Mucosa of descending colon (tissue), 3 donors: ENCODE measurements at places on chromosomes 11 and 22.

DNA sequence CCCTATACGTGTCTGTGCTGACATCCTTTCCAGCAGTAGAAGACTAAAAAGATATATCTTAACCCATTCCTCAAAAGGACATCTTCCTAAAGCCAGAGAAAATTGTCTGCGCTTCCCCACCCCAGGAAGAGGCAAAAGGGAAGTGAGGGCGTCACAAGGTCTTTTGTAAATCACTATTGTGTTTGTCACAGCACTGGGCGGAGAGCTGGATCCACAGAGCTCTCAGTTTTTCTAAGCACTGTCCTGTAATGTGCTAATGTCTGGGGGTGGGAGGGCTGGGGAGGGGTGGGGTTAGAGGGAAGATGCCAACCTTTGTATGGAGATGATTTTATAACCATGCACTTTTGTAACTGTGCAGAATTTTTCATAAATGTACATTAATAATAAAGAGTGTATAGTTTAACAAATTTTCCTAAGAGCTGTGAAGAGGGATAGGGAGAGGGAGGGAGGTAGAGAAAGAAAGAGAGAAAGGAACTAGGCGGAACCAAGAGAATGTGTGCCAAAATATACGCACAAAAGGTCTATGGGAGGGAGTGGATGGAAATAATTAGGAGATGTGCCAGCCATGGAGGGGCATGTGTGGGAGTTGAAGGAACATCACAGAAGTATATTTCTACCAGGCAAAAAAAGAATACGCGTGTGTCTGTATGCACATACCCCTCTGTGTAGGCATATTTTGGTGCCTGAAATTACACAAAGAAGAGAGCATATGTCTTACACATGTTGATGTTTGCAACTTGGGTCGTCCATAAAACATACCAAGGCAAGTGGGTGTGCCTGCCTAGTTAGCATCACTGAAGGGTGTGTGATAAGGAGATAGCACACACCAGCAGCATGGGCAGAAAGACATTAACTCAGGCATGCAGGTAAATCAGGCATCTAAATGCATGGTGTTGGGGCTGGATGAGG is 9.8 kb downstream of the LRRC55 start:
- DNase-seq: no peak

GRCh38 chr11:44835938-44836337 is 109.2 kb downstream of the TSPAN18 start:
- DNase-seq: no peak

GRCh38 chr11:2409611-2410468 is 9.3 kb downstream of the TSSC4 start:
- no peak for DNase-seq

DNA sequence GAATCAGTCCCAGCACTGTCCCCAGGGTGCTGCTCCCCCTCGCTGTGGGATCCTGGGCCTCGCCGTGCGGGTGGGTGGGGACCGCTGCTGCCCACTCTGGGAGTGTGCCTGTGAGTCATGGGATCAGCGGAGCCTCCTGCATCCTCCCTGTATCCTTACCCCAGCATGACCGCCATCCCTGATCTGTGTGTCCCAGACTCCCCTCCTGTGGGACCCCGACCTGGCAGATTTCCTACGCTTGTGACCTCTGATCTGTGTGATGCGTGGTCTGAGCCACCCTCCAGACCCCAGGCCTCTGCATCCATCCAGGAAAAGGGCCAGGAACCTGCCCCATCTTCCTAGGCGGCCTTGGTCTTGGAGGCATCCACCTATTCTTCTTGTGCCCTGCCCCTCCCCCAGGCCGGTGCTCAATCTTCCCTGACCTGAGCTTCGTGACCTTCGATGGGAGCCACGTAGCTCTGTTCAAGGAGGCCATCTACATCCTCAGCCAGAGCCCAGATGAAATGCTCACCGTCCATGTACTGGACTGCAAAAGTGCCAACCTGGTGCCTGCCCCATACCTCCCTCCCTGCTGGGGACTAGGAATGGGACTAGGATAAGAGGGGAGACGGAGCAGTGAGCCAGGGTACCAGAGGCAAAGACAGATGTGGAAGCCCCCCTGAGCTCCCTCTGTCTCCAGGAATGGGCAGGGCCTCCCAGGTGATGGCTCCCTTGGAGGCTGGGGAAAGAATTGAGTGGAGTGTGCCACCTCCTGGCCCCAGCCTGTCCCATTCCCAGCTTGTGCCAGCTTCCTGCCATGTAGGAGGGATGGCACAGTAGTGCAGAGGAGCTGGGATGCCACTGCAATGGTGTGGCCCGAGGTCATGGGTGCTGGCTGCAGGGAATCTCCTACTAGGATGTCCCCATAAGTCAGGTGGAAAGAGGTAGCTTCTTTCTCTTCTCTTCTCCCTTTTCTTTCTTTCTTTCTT is 65.4 kb downstream of the OTOG start:
- no peak for DNase-seq

- no peak for DNase-seq
These were observed 1.6 kb upstream of the PLAAT4 start for GRCh38 chr11:63534895-63535461.

GRCh38 chr11:78127403-78127802 is 12.0 kb downstream of the ALG8 start:
- no peak for DNase-seq
